ENCODE measurements at places on chromosomes 5 and 9. TPM values are rescaled to one million over a fixed set of nuclear protein-coding genes. Genes with fewer than 3 reads are reported as not detected.

The OR1Q1 gene
- not detected for total RNA-seq

The KLHL3 gene
- total RNA-seq = 50.4 TPM

The KCNMB1 gene
- not detected for total RNA-seq

The PCDHB8 gene
- 0.38 TPM for total RNA-seq

The PCDHAC2 gene
- total RNA-seq = 0.13 TPM

The PLAA gene
- 36.0 TPM for total RNA-seq

All from dermis microvascular lymphatic vessel endothelial cell (primary cell).